ENCODE measurements at places on chromosomes 16 and 17. TPM values are rescaled to one million over a fixed set of nuclear protein-coding genes. Genes with fewer than 3 reads are reported as not detected.
A peak's percentile ranks its signal among the peaks of the same experiment; 100 is the strongest.

DNA sequence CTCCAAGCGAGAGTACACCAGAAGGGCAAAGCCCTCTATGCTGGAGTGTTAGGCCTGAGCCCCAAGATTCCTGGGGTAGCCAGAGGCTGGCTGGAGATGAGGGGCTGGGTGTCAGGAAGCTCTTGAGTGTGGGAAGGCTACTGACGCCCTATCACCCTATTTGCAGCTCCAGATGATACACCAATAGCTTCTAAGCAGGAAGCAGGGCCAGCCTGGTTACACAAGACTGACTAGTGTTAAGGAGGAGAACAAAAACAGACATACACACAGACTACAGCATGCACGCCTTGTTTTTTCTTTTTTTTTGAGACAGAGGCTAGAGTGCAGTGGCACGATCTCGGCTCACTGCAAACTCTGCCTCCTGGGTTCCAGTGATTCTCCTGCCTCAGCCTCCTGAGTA lies 15.9 kb downstream of the POLR3K start:
- DNase-seq: no peak

GRCh38 chr16:23119570-23119969 lies 29.7 kb downstream of the USP31 start:
- no peak for DNase-seq

- peak; percentile 67 for DNase-seq
These were observed 82.3 kb downstream of the SDR42E1 start for GRCh38 chr16:81928975-81929374.

- DNase-seq: no peak
These were observed 21.9 kb downstream of the CPPED1 start for GRCh38 chr16:12781777-12782176.

DNA sequence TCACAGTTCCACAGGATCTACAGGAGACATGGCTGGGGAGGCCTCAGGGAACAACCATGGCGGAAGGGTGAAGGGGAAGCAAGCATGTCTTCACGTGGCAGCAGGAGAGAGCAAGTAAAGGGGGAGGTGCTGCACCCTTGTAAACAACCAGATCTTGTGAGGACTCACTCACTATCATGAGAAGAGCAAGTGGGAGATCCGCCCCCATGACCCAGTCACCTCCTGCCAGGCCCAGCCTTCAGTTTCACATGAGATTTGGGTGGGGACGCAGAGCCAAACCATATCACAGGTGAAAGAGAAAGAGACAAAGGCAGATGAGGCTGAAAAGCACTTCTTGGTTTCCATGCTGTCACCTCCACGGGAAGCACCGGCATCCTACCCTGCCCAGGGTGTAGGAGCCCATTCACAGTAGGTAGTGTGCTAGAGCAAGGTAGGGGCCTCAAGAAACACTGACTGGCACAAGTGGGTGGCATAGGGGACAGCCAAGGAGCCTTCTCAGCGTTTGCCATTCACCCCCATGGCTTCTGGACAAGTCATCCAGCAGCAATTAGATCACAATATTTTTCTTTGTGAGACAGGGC lies 6.6 kb downstream of the NARF start:
- DNase-seq: no peak

- DNase-seq: peak; percentile 58
These were observed 761 bp downstream of the PDF start for GRCh38 chr16:69329369-69330285.

DNA sequence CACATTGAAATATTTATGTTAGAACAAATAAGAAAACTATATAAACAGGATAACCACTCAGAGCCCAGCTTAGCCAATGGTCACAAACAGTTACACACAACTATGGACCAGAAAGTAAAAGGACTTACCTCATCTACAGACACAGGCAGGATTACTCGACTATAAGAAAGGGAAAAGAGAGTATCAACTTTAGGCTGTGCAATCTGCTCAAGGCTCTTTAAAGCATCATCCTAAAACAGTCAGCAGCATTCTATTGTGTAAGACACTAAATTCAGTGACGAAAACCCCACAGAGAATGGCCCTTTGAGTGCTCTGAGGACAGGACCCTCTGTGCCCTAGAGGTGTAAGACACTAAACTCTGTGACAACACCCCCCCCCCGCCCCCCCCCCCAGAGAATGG lies 4.2 kb downstream of the PITPNA start:
- no peak for DNase-seq

DNA sequence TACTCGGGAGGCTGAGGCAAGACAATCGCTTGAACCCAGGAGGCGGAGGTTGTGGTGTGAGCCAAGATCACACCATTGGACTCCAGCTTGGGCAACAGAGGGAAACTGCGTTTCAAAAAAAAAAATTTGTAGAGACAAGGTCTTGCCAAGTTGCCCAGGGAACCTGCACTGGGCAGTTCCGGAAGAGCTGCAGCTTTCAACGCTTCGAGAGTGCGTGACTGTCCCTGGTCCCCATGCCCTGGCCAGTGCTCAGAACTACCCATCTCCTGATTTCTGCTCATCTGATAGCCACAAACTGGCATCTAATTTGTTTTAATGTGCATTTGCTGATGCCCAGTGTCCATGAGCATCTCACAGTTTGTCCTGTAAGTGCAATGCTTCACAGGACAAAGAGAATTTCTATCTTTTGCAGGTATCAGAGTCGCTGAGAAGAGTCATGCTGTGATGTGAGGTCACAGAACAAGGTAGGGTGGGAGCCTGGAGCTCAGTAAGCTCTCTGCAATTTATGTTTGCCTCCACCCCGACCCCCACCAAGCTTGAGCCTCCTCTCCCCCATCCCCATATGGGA lies 3.9 kb downstream of the ACTG1 start:
- DNase-seq: no peak

DNA sequence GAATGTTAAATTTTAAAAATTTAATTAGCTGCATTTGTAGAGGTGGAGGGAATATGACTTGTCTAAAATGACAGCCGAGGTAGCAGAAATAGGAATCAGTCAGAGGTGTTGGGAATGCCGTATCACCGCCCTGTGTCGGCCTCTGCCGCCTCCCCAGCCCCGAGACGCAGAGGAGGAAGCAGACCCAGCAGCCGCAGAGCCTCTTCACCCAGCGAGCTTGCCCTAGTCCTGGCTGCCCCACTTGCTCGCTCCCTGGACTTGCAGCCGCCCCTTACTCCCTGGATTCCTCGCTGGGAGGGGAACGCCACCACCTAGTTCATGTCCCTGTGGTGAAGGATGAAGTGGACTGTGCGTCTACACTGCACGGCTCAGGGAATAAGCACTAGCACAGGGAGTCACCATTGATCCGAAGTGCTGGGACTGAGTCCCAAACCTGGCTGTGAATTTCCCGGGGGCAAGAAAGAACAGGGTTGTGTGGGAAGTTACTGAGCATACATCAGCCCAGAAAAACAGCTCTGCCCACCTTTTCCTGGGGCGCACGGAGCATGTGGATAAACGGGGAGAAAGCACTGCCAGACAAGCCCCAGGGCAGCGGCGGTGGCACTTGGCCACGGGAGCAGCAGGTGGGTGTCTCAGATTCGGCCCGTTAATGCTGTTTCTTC lies 76.8 kb downstream of the RPTOR start:
- no peak for DNase-seq

DNA sequence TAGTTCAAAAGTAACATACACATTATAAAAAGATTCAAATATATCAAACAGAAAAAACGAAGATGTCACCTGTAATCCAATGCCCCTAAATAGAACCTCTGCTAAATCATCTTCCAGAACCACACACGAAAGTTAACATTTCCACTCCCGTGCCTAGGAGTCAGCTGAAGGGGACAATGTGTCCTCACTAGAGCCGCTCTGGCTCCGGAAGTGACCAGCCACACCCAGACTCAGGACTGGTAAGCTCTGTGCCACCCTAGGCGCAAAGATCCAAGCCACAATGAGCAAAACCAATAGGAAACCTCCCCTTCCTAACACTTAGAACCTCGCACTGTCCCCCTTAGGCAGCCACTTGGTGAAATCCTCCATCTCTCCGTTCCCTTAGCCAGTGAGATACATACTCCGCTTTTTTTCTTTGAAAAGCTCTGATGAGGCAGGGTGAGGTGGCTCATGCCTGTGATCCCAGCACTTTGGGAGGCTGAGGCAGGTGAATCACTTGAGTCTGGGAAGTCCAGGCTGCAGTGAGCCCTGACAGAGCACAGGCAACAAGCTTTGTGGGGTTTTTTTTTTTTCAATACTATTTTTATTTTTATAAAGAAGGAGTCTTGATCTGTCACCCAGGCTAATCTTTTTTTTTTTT lies 11.8 kb downstream of the CTRB1 start:
- DNase-seq: no peak

- DNase-seq: no peak
These were observed 2.7 kb downstream of the FOXJ1 start for GRCh38 chr17:76138234-76138895.

DNA sequence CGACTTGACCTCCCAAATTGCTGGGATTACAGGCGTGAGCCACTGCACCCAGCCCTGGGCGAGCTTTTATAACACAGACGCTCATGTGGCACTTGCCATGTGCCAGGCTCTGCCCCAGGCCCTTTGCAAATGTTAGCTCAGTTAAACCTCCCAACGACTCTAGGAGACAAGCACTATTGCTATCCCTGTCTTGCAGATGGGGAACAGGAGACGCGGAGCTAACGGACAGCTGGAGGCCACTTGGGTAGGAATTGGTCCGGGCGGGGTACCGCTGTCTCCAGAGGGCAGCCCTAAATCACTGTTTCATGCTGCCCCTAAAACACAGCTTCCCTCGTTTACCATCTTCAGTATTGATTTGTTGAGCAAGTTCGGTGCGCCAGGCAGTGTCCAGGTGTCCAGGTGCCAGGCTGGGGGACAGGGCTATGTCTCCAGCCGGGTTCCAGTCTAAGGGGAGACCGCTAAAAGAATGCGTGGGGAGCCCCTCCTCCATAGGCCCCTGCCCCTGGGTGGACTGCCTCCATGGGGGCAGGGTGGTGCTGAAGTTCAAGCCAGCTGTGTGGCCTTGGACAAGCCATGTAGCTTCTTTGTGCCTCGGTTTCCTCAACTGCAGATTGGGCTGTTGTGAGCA lies 23.7 kb downstream of the TMEM235 start:
- DNase-seq: no peak

- no peak for DNase-seq
These were observed 16.8 kb downstream of the CHP2 start for GRCh38 chr16:23771642-23772041.

DNA sequence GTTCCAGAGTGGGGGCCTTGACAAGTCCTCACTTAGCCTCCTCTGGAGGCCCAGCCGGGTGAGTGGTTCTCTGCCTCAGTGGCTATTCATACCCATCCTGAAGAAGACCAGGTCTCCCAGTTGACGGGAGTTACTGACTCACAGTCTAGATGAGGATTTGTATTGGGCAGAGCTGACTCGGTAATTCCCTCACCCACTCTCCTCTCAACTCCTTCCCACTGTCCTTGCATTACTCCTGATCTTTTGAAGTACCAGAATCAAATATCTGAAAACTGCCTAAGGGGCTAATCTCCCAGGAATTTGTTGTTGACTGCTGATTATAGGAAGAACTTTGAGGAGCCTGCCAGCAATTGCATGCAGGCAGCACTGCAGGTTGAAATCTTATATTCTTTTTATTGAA lies 14.2 kb downstream of the SAP30BP start:
- DNase-seq: no peak

DNA sequence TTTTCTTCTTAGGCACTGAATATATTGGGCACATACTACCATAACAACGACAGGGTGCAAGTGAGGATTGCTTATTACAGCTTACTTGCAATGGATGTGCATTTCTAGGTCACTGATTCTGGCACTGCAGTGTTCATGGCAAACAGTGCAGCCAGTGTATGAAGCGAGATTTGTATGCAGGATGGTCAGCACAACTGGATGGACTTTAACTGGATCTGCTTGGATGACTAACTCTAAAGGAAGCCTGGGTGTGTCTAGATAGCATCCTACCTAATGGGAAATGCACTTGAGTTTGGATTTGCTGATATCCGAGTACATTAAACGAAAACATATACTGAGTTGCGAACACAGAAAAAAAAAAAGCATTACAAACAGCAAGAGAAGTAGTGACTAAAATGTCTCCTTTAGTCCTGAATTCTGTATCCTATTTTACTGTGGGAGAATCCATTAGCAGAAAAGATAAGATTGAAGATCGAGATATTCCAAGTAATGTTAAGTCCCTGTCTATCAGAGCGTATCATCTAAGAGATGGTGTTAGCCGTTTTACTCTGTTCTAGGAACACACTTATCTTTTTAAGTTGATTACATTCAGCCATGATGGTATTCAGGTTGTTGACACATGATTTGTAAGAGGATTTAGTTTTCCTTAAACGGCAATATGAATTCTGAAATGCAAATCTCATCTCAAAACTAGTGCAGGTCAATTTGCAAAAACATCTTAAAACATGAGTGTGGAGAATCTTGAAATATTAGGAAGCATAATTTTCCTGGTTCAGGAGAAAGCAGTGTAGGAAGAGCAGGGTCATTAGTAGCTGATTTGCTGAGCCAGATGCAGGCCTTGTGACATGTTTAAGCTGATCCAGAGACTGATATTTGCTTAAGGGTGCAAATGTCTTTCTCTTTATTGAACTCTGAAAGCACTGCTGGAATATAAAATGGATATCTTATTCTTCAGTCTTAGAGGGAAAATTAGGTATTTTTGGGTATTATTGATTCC lies 142.6 kb upstream of the CPHXL start:
- no peak for DNase-seq

GRCh38 chr17:34706029-34706428 lies 126.6 kb downstream of the TMEM132E start:
- DNase-seq: no peak

- DNase-seq: no peak
These were observed 17.1 kb downstream of the MRM3 start for GRCh38 chr17:799261-799660.

DNA sequence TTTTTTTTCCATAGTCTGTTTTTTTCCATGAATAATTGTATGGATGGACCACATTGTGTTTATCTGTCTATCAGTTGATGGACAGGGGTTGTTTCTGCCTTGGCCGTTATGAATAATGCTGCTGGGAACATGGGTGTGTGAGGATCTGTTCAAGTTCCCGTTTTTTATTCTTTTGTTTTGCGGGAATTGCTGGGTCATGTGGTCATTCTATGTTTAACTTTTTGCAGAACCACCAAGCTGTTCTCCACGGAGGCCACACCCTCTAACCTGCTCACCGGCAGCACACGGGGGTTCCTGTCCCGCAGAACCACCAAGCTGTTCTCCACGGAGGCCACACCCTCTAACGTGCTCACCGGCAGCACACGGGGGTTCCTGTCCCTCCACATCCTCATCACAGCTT lies 5.9 kb upstream of the MSLN start:
- DNase-seq: peak; percentile 32

DNA sequence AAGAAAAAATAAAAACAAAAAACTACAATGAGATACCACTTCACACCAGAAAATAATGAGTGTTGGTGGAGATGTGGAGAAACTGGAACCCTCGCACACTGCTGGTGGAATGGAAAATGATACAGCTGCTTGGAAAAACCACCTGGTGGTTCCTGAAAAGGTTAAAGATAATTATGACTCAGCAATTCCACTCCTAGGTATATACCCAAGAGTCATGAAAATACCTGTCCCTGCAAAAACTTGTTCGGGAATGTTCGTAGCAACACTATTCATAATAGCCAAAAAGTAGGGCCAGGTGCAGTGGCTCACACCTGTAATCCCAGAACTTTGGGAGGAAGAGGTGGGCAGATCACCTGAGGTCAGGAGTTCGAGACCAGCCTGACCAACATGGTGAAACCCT lies 8.1 kb upstream of the ITGAE start:
- no peak for DNase-seq

Gene PMFBP1
- 0.64 TPM for total RNA-seq

Gene PSMC5
- total RNA-seq: 58.0 TPM

Gene CD300E
- 7.3 TPM for total RNA-seq

Gene SMIM5
- 1.9 TPM for total RNA-seq

Gene ADAD2
- not detected for total RNA-seq

Data from upper lobe of left lung (tissue), 6 donors.